ENCODE measurements at places on chromosomes 7 and 10.

- DNase-seq = no peak
Observed at GRCh38 chr7:89401690-89402089, 606.2 kb upstream of the TEX47 start.

DNA sequence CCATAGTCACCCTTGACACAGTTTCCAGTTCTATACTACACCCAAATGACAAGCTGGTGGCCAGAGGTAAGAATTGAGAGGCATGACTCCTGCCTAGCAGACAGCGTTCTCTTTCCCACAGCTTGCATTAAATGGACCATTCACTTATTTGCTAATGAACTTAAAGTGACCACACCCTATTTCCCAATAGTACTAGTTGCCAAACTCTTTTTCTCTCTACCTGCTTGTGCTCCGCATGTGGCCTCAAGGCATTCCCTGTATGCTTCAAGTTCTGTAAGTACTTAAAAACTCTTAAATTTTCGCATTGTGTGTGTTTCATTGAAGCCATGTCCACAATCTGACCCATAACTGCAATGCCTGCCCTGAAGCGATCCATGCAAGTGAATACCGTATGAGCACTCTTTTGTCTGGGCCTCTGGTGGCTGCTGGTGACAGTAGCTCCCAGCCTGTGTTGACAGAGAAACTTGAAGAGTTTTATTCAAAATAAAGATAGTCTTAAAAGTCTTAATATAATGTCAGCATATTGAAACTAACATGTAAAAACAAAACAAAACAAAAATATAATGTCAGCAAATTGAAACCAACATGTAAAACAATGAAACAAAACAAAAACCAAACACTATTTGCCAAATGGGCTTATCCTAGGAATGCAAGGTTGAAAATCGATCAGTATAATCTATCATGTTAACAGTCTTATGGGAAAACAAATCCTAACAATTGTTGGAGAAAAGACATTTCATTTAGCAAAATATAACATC lies 73.6 kb downstream of the CCSER2 start:
- DNase-seq = no peak

- no peak for DNase-seq
Observed at GRCh38 chr7:135710417-135711138, 17.4 kb downstream of the SLC13A4 start.

GRCh38 chr7:53518319-53518718 lies 482.9 kb downstream of the POM121L12 start:
- no peak for DNase-seq

GRCh38 chr10:78362406-78363022 lies 328.9 kb downstream of the RPS24 start:
- DNase-seq = no peak

GRCh38 chr7:134452991-134453473 lies 5.9 kb downstream of the AKR1B1 start:
- no peak for DNase-seq

- no peak for DNase-seq
Observed at GRCh38 chr10:23391821-23392220, 47.1 kb upstream of the OTUD1 start.

DNA sequence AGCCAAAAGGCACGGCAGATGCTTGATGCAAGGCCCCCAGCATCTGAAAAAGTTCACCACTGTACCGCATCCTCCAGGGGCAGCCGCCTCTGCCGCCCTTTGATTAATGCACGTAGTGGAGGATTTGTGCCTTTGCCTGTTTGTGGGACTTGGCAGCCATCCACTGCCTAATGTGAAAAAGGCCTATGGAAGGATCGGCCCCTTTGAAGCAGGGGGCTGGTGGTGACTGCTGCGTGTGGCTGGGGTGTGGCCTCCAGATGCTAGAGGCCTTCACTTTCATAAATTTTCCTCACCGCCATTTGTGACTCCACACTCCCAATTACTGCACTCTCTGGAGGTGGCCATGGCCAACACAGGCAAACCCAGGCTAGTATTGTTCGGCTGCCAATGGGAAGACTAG lies 226.0 kb downstream of the BMPER start:
- no peak for DNase-seq

DNA sequence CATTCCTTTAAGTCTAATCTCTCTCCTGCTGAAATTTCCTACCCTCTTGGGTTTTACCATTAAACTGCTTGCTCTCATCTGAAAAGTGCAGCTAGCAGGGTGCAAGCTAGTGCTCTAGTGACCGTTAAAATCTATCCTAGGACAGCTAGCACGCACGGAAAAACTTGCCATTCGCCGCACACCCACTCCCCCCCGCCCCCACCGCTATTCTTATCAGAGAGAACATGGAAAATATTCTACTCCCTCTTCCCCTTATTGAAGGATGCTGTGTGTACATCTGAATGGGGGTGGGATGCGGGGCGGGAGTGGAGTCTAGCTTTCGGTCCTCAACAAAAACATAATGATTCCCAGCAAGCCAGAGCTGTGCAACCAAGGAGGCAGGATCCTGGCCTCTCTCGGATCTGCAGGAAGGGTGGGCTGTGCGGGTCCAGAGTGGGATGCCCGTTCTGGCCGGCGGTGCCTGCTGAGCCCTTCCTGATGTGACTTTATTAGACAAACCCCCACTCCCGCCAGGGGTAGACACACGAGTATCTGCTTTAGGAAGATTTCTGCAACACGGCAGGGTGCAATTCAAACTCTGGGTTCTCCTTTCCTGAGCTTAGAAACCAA lies 1.1 kb upstream of the ADRA2A start:
- no peak for DNase-seq

GRCh38 chr7:135792363-135792668 lies 43.7 kb upstream of the FAM180A start:
- no peak for DNase-seq

DNA sequence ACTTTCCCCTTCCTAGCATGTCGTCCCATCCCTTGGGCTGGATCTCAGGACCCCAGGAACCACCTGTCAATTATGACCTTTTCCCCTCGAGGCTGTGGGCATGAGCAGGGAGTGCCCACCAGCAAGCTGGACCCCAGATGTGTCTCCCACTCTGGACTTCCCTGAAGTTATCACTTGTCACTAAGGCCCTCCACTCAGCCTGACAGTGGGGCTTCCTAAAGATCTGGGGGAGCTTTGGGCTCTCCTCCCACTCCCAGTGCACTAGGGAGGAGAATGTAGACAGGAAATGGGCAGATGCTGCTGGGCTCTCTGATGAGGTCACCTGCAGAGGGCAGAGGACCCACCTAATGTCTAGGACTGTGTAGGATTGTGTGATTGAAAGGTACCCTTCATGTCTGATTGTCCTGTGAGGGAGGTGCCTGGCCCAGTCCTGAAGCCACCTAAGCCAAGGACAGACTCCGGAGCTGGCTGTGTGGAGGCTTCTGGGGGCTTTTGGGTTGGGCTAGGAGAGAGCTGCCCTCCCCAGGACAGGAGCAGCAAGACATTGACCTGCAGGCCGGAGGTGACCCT lies 18.7 kb downstream of the MYO1G start:
- DNase-seq = no peak

DNA sequence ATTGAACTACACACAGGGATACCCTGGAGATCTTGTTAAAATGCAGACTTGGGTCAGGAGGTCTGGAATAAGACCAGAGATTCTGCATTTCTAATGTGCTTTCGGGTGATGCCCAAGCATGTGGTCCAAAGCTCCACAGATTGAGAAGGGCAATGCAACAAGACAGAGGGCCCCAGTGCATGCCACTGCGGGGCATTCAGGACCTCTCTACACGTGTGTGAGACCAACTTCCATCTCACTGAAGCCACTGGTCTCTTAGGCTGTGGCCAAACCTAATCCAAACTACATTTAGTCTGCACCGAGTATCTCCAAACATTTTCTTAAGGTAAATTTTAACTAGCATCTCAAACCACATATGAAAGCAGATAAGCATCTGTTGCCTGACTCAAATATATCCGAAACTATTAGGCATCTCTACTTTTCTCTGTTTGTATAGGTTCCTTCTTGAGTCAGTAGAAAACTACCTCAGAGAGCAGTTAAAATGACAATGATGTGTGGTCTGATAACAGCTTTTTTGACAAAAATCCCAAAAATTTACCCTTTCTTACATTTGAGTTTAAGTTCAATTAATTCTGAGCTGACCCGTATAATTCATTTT lies 107.5 kb downstream of the ELMO1 start:
- DNase-seq = no peak

- no peak for DNase-seq
Observed at GRCh38 chr7:122919643-122920181, 33.5 kb upstream of the CADPS2 start.

All from nucleus accumbens (tissue), 56 donors.